ENCODE measurements at places on chromosomes 3 and 15.

GRCh38 chr3:139480585-139480984, 4.3 kb upstream of the RBP2 start:
- no peak for DNase-seq

DNA sequence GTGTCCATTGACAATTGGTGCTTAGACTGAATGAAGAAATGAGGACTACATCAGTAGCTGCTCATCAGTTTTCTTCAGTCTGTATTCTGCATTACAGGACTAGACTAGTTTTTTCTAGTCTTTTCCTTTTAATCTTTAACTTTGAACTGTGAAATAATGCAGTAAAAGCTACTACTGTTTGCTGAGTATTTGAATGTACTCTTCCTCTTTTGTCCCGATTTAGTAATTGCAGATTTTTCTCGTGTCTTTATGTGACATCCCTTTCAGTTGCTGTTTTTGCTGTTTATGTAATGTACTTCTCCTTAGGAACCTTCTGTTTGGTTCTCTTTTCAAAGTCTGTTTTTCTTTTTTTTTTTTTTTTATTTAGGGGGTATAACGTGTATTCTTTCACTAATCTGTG, 17.4 kb downstream of the MFSD1 start:
- no peak for DNase-seq

- DNase-seq = no peak
These were observed 420.5 kb upstream of the WNT5A start for GRCh38 chr3:55907616-55908015.

DNA sequence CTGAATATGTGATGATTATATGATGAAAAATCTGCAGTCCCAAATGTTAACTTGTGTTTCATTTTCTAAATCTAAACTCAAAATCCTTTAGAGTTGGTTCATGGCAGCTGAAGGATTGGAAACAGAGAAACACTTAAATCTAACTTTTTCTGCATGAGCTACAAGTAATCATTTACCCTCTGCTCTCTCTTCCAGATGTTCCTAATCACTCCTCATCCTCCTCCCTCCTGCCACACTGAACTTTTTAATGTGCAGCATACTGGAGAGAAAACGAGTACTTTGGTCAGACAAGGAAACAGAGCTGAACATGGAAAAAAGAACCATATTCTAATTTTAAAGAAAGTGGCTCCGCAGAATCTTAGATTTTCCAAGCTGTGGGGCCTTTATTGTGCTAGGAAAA, 321.2 kb upstream of the COL8A1 start:
- no peak for DNase-seq

DNA sequence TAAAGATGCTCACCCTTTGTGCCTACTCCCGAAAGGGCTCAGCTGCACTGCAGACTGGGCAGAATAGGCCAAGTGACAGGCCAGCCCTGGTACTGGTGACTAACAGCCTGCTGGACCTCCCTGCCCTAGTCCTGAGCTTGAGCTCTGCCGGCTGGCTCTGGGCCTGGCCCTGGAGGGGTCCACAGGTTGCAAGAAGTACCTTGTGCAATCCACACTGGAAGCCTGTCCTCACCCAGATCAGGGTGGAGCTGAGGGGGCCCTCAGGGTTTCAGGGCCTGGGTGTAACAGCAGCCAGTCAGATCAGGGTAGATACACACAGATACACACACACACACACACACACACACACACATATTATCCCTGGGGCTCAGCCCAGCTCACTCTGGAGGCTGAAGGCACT, 27.3 kb upstream of the PLA2G4D start:
- DNase-seq = no peak

GRCh38 chr3:50269977-50270413, 1.0 kb downstream of the SEMA3B start:
- no peak for DNase-seq

DNA sequence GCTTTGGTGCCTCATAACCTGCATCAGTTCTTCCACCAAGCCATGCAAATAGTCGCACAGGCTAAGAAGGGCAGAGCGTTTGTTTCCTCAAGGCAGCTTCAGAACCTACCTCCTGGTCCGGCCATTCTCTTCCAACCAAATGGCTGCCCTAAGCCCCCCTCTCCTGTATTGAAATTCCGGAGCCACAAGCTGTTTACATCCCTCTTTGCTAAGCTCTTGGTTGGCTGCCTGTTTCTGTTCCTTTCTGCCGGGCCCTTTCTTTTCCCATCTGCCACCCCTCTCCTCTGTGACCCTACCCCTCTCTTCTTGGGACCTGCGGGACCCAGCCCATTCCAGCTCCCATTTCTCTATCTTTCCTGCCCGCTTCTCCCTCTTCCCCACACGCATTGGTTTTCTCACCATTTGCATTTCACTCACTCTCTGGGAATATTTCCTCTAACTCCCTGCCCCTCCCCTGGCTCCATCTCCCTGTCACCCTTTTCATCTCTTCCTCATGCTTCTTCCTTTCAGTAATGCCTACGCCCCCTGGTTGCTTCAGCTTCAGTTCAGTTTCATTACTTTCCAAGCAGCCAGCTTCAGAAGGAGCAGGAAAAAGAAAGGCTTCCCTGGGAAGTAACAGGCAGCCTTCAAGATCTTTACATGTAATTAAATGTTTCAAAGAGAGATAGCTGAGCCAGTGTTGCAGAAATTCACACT, 113.5 kb downstream of the RAB11A start:
- no peak for DNase-seq

- no peak for DNase-seq
These were observed 6.9 kb downstream of the AADACL2 start for GRCh38 chr3:151740581-151740980.

- no peak for DNase-seq
These were observed 5.0 kb upstream of the CDV3 start for GRCh38 chr3:133568294-133569014.

GRCh38 chr15:101444015-101444414, 45.5 kb downstream of the PCSK6 start:
- no peak for DNase-seq

DNA sequence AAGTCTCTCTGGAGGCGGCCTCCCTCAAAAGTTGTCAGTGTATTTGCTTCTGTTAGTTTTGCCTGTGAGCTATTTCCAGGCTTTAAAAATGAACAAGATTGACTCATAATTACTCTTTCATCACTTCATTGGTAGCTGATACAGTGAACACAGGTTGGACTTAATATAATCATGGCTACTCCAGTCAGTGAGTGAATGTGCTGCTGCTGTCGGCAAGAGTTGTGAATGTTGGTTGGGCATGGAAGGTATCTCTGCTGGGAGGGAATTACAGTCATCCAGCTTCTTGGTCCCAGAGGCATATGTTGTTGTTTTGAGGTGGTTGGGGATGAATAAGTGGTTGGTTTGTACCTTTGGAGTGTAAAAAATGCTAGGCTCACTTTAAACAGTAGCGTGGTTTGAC, 11.5 kb downstream of the TCF12 start:
- no peak for DNase-seq

DNA sequence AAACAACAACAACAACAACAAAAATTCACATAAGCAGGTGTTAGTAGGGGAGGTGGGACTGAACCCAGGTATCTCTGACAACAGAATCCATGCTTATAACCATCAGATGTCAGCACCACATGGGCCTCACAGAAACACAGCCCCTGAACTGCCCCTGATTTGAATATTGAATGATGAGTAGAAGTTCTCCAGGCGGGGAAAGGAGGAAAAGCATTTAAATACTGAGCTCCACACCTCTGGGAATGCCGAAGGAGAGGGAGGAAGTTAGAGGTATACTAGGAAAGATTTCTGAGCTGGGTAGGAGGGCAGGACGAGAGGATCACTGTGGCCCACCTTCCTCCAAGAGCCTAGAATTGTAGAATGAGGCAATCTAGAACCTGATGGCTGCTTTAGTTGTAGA, 31.9 kb upstream of the EIF4A2 start:
- DNase-seq = no peak

DNA sequence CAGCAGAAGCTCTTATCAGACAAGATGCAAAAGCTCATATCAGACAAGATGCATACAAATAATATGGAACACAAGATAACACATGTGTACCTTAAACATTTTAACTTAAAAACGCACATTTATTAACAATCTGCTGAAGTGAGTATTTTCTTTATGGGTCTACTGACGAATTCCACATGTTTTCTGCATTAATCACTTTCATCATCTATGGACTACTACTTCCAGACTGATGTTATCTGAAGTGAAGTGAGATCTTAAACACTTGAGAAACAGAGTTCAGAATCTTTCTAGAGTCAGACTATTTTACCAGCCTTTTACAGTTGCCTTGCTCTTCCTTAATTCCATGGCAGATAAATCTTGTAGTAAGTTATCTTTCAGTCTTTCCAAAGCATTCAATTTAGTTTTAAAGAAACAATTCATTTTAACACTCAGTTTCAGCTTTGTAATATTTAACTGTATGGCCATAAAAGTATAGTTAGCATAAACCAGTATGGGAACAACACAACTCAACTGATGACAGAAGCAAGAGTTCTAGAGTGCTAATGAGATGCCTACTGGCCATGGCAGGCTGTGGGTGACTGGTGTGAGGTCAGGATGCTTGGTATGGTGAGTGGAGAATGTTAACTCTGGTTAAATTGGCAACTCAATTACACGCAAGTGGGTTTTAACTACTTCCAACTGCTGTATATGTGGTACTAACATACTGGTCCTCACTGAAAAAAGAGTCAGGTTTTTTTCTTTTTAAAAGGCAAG, 9.8 kb downstream of the CMTM6 start:
- no peak for DNase-seq

DNA sequence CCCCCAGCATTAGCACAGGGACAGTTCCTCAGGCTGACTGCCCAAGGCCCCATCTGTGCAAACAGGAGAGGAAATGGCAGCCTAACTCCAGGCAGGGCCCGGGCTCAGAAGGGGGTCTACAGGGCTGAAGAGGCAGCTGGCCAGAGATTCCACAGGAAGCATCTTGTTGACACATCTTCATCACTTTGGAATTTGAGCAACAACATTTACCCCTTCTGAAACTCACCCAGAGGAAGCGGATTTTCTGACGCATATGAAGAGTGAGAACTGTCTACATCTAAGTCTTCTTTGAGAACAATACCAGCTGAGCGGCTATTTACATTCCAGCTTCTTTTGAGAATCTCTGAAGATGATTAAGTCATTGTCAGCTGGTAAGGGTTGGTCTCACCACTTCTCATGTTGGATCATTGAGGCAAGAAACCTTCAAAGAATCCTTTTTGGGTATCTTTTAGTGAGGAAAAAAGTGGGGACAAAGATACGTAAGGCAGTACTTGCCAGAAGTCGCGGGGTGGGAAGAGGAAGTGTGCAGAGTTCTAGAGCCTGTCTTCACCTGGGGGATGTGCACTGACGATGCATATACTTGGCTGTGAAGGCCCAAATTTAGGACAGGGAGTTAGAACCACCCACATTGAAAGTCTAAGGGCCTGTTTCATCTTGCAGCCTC, 25.4 kb upstream of the SRP14 start:
- peak; percentile 66 for DNase-seq

DNA sequence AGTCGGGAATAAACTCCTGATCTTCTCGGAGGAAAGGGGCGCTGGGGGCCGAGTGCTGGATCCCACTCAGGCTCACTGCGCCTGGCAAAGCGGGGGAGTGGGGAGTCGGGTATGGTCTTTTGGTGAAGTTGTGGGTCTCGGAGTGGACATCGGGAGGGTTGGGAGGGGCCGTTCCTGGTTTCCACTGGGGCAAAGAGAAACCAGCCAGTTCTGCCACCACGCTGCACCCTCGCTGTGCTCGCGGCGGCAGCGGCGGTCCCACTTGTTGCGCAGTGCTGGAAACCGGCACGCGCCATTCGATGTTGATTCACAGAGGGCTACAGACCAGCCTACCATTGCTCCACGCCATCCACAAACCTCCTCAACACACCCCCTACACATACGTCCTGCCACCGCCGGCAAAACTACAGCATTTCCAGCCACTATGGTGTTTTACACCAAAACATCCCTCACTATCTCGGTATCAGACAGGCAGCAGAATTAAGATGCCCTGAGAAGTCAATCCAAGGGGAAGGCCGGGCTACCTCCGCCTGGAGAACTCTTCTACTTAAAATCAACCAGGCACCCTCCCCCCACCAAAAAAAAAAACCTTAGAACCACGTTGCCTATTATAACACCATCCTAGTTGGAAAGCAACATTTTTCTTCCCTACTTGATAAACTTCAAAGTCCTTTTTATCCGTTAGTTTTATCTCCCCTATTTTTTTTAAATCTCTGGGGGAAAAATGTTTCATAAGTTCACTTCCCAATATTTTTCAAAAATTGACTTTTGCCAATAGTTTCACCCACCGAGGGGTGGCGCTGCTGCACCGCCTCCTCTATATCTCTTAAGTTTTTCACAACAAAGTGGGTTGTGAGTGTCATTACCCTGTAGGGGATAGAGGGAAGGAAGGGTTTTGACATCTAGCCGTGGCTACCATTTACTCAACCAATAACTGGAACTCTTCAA, 3.6 kb downstream of the BCL6 start:
- peak; percentile 72 for DNase-seq

DNA sequence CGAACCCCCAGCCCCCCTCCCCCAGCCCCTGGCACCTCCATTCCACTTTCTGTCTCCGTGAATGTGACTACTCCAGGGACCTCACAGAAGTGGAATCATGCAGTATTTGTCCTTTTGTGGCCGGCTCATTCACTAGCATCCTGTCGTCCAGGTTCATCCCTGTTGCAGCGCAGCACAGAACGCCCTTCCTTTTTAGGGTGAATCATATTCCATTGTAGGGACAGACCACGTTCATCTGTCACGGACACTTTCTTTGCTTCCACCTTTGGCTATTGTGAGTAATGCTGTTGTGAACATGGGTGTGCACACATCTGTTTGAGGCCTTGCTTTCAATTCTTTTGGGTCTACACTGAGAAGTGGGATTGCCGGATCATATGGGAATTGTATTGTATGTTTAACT, 148.9 kb upstream of the IQSEC1 start:
- DNase-seq = no peak

GRCh38 chr15:95469496-95470000, 861.0 kb upstream of the NR2F2 start:
- no peak for DNase-seq

- DNase-seq = no peak
These were observed 1.1 kb downstream of the SEC13 start for GRCh38 chr3:10319804-10320203.

DNA sequence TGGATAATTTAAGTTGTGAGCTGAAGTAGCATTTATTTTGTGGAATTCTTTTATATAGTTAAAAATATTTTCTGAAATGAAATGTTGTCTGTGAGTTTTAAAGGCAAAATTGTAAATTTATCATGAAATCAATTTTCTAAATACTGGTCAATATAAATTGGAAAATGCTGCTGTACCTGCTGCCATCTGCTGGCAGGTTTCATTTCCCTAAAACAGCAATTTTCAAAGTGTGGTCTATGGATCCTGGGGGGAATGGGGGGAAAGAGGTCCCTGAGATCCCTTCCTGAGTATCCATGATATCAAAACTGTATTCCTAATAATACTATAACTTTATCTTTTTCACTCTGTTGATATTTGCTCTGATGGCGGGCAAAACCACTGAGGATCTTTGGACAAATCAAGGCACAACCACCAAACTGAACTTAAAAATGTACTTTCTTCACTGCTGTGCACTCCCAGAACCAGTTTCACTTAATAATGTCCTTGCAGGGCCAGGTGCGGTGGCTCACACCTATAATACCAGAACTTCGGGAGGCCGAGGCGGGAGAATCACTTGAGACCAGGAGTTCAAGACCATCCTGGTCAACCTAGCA, 17.2 kb upstream of the CCR4 start:
- no peak for DNase-seq
